Transverse colon (tissue), 4 donors: ENCODE measurements at places on chromosomes 6 and 20. TPM values are rescaled to one million over a fixed set of nuclear protein-coding genes. Genes with fewer than 3 reads are reported as not detected.

GRCh38 chr20:25009218-25010145, 16.9 kb upstream of the APMAP start:
- H3K4me1 ChIP-seq: no peaks in the 10 kb centered on the region
- no peak overlapping the region for H3K4me3 ChIP-seq
- no peaks in the 10 kb centered on the region for H3K27me3 ChIP-seq
- DNase-seq: peak; percentile 5
- H3K36me3 ChIP-seq: peaks cover 19% of the 10 kb centered on the region

- no peaks in the 10 kb centered on the region for H3K36me3 ChIP-seq
- H3K27ac ChIP-seq: no peak overlapping the region
- no peak for DNase-seq
- H3K27me3 ChIP-seq: no peaks in the 10 kb centered on the region
Observed at GRCh38 chr20:51978070-51978501, 175.8 kb upstream of the SALL4 start.

- DNase-seq: no peak
- H3K36me3 ChIP-seq: no peaks in the 10 kb centered on the region
- no peak overlapping the region for H3K4me3 ChIP-seq
- no peaks in the 10 kb centered on the region for H3K27me3 ChIP-seq
- H3K4me1 ChIP-seq: no peaks in the 10 kb centered on the region
- no peak overlapping the region for H3K27ac ChIP-seq
Observed at GRCh38 chr6:135782546-135782945, 69.0 kb upstream of the PDE7B start.

GRCh38 chr6:155067956-155068615, 73.0 kb downstream of the TIAM2 start:
- no peak for DNase-seq
- no peaks in the 10 kb centered on the region for H3K27me3 ChIP-seq
- H3K27ac ChIP-seq: no peak overlapping the region
- H3K4me1 ChIP-seq: no peaks in the 10 kb centered on the region
- H3K4me3 ChIP-seq: no peak overlapping the region

- no peaks in the 10 kb centered on the region for H3K36me3 ChIP-seq
- no peak for DNase-seq
- no peak overlapping the region for H3K4me3 ChIP-seq
Observed at GRCh38 chr6:167467793-167468431, 143.0 kb downstream of the TTLL2 start.

GRCh38 chr20:41367393-41367695, 726 bp upstream of the EMILIN3 start:
- no peak overlapping the region for H3K4me3 ChIP-seq
- H3K27ac ChIP-seq: no peak overlapping the region
- peaks cover 54% of the 10 kb centered on the region for H3K27me3 ChIP-seq
- H3K4me1 ChIP-seq: peaks cover 8% of the 10 kb centered on the region
- no peak for DNase-seq

- H3K36me3 ChIP-seq: no peaks in the 10 kb centered on the region
- no peak overlapping the region for H3K27ac ChIP-seq
- no peak overlapping the region for H3K4me3 ChIP-seq
- no peaks in the 10 kb centered on the region for H3K27me3 ChIP-seq
- DNase-seq: no peak
Observed at GRCh38 chr6:14243597-14243996, 126.0 kb downstream of the CD83 start.

DNA sequence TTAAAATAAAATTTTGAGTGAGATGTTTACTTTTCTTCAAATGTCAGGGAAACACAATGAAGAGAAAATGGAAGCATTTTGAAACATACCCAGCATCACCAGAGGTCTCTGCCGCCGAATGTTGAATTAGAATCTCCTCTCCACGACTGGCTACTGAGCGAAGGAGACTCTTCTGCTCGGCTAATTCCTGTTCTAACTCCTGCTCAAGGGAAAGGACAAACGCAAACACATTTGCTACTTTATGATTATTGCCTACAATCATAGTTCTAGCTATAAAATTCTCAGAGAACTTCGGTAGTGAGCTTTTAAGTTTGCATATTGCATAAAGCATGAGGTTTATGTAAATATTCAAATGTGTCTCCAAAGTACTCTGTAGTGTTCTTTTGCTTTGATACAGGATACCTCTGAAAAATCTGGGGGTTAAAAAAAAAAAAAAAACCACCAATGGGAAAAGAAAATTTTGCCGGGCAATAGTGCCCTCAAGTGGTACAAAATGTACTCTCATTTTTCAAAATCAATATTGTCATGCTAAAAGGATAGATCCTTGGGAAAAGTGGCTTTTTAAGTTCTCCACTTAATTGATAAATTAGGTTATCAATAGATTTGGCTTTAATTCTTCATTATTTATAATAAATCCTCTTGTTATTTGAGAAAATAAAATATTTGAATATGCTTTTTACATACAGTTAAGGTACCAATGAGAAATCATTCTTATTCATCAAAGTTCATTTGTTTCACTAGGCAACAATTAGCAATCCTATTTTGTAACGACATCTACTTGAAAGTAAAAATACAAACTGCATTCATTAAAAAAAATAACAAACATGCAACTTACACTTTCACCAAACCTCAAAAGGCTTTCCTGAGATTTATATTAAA, 369.0 kb downstream of the SYNE1 start:
- no peak for DNase-seq
- H3K27ac ChIP-seq: peak overlapping the region; percentile 53
- no peak overlapping the region for H3K4me3 ChIP-seq
- no peaks in the 10 kb centered on the region for H3K36me3 ChIP-seq
- peaks cover 27% of the 10 kb centered on the region for H3K4me1 ChIP-seq

DNA sequence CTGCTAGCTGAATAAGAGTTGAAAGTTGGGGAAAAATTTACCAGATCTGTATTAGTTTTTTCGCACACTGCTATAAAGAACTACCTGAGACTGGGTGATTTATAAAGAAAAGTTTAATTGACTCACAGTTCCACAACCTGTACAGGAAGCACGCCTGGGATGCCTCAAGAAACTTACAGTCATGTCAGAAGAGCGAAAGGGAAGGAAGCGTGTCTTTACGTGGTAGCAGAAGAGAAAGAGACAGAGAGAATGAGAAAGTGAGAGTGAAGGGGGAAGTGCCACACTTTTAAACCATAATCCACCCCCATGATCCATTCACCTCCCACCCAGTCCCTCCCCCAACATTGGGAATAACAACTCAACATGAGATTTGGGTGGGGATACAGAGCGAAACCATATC, 79.6 kb downstream of the KHDC1L start:
- DNase-seq: no peak
- no peaks in the 10 kb centered on the region for H3K36me3 ChIP-seq
- no peaks in the 10 kb centered on the region for H3K27me3 ChIP-seq
- no peaks in the 10 kb centered on the region for H3K4me1 ChIP-seq
- no peak overlapping the region for H3K4me3 ChIP-seq

DNA sequence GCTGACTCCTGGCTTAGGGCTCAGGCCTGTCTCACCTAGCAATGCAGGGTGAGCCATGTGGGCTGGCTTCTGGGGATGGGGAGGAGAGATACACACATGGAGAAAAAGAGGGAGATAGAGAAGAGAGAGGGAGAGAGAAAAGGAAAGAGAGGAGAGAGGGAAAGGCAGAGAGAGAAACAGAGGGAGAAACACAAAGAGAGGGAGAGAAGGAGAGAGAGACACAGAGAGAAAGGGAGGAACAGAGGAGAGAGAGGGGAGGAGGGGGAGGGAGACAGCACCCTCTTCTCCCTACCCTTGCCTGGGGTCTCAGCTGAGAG, 24.8 kb downstream of the NTSR1 start:
- H3K4me1 ChIP-seq: no peaks in the 10 kb centered on the region
- H3K4me3 ChIP-seq: no peak overlapping the region
- no peaks in the 10 kb centered on the region for H3K36me3 ChIP-seq

DNA sequence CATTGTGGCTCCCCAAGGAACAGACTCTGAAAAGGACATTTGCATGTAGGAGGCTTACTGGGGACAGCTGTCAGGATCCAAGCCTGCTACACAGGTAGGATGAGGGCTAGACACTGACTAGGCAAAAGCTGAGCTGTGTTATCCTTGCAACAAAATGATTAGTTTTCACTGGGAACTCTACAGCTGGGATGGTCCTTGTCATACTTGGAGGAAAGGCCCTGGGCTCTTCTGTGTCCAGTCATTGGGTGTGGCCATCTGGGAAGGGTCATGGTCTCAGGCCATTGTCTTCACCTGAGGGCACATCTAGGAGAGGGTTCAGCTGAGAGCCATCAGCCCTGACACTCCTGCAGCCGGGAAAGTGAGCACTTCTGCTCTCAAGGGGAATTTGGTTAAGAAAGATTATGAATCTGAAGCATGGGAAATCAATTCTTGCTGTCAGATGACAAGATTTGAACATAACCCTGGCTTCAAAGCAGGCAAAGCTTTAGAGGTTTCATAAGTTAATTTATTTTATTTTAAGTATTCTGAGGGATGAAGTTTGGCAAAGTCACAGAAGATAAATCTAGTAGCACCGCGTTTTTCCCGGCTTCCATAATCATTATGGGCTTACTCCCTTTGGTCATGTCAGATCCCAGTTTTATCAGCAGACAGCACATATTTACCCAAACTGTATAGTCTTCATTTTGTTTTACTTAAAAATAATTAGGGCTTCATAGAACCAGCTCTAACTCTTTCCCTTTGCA, 78.4 kb upstream of the SLC22A23 start:
- H3K4me3 ChIP-seq: no peak overlapping the region
- DNase-seq: no peak
- no peak overlapping the region for H3K27ac ChIP-seq
- no peaks in the 10 kb centered on the region for H3K27me3 ChIP-seq
- no peaks in the 10 kb centered on the region for H3K36me3 ChIP-seq
- H3K4me1 ChIP-seq: peaks cover 8% of the 10 kb centered on the region

- H3K4me1 ChIP-seq: no peaks in the 10 kb centered on the region
- H3K36me3 ChIP-seq: no peaks in the 10 kb centered on the region
- no peak overlapping the region for H3K4me3 ChIP-seq
- no peaks in the 10 kb centered on the region for H3K27me3 ChIP-seq
- H3K27ac ChIP-seq: no peak overlapping the region
Observed at GRCh38 chr6:153840039-153840850, 198.8 kb upstream of the OPRM1 start.

GRCh38 chr6:26360451-26361416, 4.3 kb upstream of the BTN3A2 start:
- no peak overlapping the region for H3K4me3 ChIP-seq
- no peaks in the 10 kb centered on the region for H3K36me3 ChIP-seq
- H3K27ac ChIP-seq: peak overlapping the region; percentile 9
- no peaks in the 10 kb centered on the region for H3K27me3 ChIP-seq

DNA sequence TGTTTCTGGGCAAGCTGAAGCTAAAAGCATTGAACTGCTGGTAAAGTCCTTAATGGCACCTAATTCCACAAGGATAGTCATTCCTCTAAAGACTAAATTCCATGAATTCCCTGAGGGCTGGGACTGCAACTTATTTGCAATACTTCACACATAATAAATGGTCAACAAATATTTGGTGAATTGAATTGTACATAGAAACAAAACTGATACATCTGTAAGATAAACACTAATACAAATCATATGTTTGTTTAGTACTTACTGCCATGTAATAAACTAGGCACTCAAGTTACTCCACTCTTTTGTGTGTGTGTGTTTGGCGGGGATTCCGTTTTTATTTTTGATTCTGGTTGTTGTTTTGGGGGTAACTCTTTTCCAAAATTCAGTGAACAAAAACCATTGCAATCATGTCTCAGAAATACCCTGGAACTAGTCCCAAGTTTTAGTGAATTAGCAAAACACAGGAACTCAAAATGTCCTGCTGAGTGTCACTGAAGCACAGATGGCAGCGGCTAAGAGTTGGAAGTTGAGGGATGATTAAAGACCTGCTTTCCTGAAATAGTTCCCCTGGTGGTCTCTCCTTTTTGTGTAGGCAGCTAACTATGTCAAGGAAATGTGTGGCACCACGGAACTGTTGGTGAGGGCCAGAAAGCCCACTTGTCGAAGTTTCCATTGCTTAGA, 74.8 kb upstream of the SNRPB2 start:
- H3K27ac ChIP-seq: no peak overlapping the region
- H3K4me3 ChIP-seq: no peak overlapping the region
- H3K36me3 ChIP-seq: no peaks in the 10 kb centered on the region
- no peak for DNase-seq
- no peaks in the 10 kb centered on the region for H3K4me1 ChIP-seq
- peaks cover 6% of the 10 kb centered on the region for H3K27me3 ChIP-seq

DNA sequence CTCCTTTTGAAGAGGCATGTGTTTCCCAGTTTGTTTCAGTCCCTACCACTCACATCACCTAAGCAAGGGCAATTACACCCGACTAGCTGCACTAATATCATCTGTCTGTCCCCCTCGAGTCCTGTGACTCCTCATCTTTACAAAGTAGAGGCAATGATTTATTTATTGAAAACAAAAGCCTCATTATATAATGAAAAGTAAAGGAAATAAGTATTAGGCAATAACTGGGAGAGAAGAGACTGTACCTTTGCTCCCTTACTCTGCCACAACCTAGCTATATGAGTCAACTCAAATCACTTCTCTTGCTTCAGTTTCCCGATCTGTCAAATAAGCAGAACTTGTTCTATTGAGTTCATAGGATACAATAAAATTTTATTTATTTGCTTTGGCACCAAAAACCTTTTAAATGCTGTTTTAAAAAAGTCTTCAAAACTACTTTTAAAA, 38.9 kb downstream of the CSNK2A1 start:
- peaks cover 16% of the 10 kb centered on the region for H3K4me1 ChIP-seq
- H3K4me3 ChIP-seq: no peak overlapping the region
- no peak overlapping the region for H3K27ac ChIP-seq
- no peak for DNase-seq
- no peaks in the 10 kb centered on the region for H3K27me3 ChIP-seq
- no peaks in the 10 kb centered on the region for H3K36me3 ChIP-seq

DNA sequence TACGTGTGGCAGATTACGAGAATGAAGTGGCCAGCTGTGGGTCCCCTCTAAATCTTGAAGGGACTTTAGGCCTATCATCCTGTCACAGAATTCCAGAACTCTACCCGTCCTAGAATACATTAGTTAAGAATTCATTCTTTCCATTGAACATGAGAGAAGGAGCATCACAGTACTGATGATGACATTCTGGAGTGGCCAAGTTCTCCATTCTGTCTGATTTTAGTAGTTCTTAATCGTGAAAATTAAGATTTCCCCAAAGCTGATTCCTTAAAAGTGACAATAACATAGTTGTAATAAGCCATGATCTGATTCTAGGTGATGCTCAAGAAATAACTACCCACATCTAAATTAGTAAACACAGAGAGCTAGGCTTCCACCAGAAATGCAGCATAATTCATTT, 35.0 kb upstream of the RIN2 start:
- no peaks in the 10 kb centered on the region for H3K27me3 ChIP-seq
- no peak for DNase-seq
- H3K27ac ChIP-seq: no peak overlapping the region
- H3K4me1 ChIP-seq: no peaks in the 10 kb centered on the region
- no peak overlapping the region for H3K4me3 ChIP-seq

GRCh38 chr6:44049989-44050871, 77.0 kb downstream of the MRPL14 start:
- peaks cover 38% of the 10 kb centered on the region for H3K4me1 ChIP-seq
- H3K36me3 ChIP-seq: no peaks in the 10 kb centered on the region
- H3K27ac ChIP-seq: peak overlapping the region; percentile 76
- no peaks in the 10 kb centered on the region for H3K27me3 ChIP-seq
- peak; percentile 6 for DNase-seq

Gene FILIP1
- total RNA-seq: 7.4 TPM

Gene SLX4IP
- 7.1 TPM for total RNA-seq

Gene PMEPA1
- 6.4 TPM for total RNA-seq

Gene EDN1
- total RNA-seq: 21.7 TPM

Gene MTFR2
- 0.68 TPM for total RNA-seq

Gene C6orf118
- total RNA-seq: not detected
